B cell (primary cell): ENCODE measurements at places on chromosomes 5 and 9. TPM values are rescaled to one million over a fixed set of nuclear protein-coding genes. Genes with fewer than 3 reads are reported as not detected.

The ADAMTS16 gene
- not detected in 2 replicates for total RNA-seq

The PSD2 gene
- total RNA-seq, result 0.17 TPM in 1 of 2 replicates, not detected in the other

The C7 gene
- total RNA-seq, result not detected in 2 replicates

The ANKRD18B gene
- total RNA-seq, result not detected in 2 replicates

GRCh38 chr9:26296910-26297572 lies 595.6 kb downstream of the CAAP1 start:
- H3K4me3 ChIP-seq, result no peak overlapping the region
- H3K27me3 ChIP-seq, result no peaks in the 10 kb centered on the region
- no peaks in the 10 kb centered on the region for H3K4me1 ChIP-seq
- no peak for DNase-seq

DNA sequence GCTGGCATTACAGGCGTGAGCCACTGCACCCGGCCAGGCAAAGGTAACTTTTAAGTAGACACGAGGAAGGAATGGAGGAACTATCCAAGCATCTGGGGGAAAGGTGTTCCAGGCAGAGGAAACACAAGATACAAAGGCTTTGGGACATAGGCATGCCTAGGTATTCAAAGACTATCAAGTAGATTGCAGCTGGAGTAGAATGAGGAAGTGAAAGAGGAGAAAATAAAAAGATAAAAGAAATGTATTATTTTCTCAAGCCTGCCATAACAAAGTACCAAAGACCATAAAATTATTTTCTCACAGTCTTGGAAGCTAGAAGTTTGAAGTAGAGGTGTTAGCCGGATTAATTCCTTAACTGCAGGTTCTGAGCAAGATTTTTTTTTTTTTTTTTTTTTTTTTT lies 39.9 kb upstream of the GRIN3A start:
- H3K4me3 ChIP-seq, result no peak overlapping the region
- H3K36me3 ChIP-seq, result no peaks in the 10 kb centered on the region
- H3K27ac ChIP-seq, result no peak overlapping the region
- DNase-seq, result no peak
- no peaks in the 10 kb centered on the region for H3K4me1 ChIP-seq
- H3K27me3 ChIP-seq, result no peaks in the 10 kb centered on the region

DNA sequence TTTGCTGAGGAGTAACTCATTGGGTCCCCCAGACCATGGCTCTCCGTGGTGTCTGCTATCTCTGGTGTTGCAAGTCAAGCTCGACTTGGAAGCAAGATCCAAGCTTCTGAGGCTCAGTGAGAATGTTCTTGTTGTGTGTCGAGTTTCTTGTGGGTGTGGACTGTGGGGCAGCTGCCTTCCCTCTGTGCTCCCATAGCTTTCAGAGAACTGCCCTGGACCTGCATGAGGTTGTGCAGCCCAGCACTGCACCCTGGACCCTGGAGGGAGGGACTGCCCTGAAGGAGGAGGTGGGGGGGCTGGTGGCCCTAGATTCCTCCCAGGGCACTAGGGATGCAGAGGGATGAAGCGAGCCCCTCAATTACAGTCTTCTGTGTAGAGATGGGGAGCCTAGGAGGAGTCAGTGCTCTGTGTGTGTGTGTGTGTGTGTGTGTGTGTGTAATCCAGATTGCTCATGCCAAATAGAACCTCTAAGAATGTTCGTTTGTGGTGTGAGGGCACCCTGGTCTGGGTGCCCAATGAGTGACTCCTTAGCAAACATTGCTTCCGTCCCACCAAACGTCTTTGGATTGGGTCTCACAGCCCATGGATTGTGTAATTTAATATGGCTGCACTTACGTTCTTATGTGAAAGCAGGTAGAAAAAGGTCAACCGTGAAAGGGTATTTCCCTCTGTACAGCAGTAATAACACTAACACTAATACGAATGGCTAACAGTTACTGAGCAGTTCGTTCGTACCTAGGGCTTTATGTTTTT lies 143.3 kb upstream of the LMX1B start:
- peak overlapping the region; percentile 62 for H3K27ac ChIP-seq
- H3K27me3 ChIP-seq, result no peaks in the 10 kb centered on the region
- H3K36me3 ChIP-seq, result no peaks in the 10 kb centered on the region
- H3K4me3 ChIP-seq, result no peak overlapping the region

DNA sequence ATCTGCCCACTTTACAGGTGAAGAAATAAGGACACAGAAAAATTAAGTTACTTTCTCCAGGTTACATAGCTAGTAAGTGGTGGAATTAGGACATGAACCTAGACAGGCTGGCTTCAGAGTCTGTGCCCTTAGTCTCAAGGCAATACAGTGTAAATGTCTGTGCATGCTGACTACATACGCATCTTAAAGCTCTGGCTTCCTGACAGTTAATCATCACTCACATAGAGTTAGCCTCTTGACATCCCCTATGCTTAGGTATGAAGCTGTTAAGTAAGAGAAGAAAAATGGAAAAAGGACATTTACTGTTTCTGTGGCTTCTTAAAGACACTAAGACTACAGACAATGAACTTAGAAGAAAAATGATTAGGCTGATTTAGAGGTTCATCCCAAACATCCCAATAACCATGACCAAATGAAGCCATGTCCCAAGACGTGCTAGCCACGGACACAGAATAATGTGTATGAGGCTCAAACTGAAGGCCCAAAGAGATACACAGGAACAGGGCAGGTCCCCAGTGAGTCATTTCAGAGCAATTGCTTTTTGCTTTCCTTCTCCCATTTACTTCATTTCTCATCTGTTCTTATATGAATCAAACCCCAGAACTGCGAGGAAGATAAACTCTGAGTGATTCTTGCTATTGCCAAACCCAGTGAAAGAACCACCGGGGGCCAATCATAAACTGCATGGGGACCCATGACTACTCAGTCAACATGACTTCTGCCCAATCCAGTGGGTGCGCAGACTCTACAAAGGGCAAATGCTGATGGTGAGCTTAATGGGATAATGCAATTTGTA lies 100.0 kb upstream of the IFNK start:
- peaks cover 27% of the 10 kb centered on the region for H3K4me1 ChIP-seq
- no peaks in the 10 kb centered on the region for H3K36me3 ChIP-seq
- no peaks in the 10 kb centered on the region for H3K27me3 ChIP-seq
- DNase-seq, result no peak
- H3K4me3 ChIP-seq, result no peak overlapping the region
- no peak overlapping the region for H3K27ac ChIP-seq

- no peaks in the 10 kb centered on the region for H3K4me1 ChIP-seq
- H3K36me3 ChIP-seq, result no peaks in the 10 kb centered on the region
Measured at GRCh38 chr9:104553261-104553660, 15.7 kb upstream of the OR13C8 start.

GRCh38 chr5:56522960-56523359 lies 289.8 kb upstream of the ANKRD55 start:
- H3K36me3 ChIP-seq, result no peaks in the 10 kb centered on the region
- H3K27me3 ChIP-seq, result no peaks in the 10 kb centered on the region
- H3K4me1 ChIP-seq, result no peaks in the 10 kb centered on the region

- peaks cover 3% of the 10 kb centered on the region for H3K4me1 ChIP-seq
- no peak for DNase-seq
- H3K36me3 ChIP-seq, result no peaks in the 10 kb centered on the region
- no peaks in the 10 kb centered on the region for H3K27me3 ChIP-seq
- H3K4me3 ChIP-seq, result no peak overlapping the region
- H3K27ac ChIP-seq, result no peak overlapping the region
Measured at GRCh38 chr5:56460195-56460546, 227.0 kb upstream of the ANKRD55 start.
